NCI-H2029 (cell line): ENCODE measurements at places on chromosomes 11 and 22.

DNA sequence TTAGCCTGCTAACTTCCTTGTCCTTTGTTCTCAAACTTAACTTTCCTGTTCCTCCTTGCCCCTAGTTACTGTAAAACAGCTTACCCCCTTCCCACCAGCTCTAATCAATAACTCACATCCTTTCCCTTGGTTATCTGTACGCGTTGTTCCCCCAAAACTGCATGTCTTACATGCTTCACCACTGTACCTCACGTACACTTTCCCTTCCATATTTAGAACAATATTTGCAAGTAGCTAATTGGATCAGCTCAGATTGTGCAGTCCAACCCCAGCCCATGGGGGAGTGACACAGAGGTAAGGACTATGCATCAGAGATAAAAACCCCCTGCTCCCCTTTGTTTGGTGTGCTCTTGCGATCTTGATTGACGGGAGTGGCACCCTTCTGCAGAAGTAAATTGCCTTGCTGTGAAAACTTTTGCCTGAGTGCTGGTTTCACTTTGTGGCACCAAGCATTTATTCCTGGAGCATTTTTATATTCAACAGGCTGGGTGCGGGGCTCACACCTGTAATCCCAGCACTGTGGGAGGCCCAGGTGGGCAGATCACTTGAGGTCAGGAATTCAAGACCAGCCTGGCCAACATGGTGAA lies 30.9 kb downstream of the MIF start:
- DNase-seq, result no peak

GRCh38 chr22:17481424-17481823 lies 81.9 kb upstream of the SLC25A18 start:
- no peak for DNase-seq

- DNase-seq, result no peak
Observed at GRCh38 chr11:69894648-69895047, 75.4 kb upstream of the FGF3 start.

GRCh38 chr22:25762147-25762546 lies 20.2 kb downstream of the MYO18B start:
- DNase-seq, result no peak

GRCh38 chr11:118117790-118118601 lies 31.2 kb upstream of the SMIM35 start:
- no peak for DNase-seq

GRCh38 chr11:123405123-123405592 lies 24.9 kb upstream of the GRAMD1B start:
- DNase-seq, result no peak

GRCh38 chr11:36098087-36098486 lies 154.2 kb downstream of the LDLRAD3 start:
- no peak for DNase-seq

- DNase-seq, result no peak
Observed at GRCh38 chr11:134921938-134922337, 509.9 kb upstream of the B3GAT1 start.

DNA sequence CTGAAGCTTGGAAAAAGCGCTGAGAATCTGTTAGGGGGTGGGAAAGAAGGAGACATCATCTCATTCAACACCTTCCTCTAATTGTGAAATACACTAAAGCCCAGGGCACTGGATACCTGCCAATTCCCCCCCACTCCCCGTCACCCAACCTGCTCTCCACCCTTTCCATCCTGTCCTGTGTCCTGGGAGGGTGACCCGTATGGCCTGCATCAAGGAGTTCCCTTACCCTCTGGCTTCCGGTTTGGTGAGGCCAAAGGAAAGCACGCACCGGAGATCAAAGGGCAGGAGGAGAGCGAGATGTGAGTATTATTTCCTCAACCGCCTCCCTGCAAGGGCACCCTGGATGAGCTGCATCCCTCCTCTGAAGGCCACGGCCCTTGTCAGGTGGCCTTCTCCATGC lies 65.0 kb upstream of the PTPRJ start:
- DNase-seq, result no peak

DNA sequence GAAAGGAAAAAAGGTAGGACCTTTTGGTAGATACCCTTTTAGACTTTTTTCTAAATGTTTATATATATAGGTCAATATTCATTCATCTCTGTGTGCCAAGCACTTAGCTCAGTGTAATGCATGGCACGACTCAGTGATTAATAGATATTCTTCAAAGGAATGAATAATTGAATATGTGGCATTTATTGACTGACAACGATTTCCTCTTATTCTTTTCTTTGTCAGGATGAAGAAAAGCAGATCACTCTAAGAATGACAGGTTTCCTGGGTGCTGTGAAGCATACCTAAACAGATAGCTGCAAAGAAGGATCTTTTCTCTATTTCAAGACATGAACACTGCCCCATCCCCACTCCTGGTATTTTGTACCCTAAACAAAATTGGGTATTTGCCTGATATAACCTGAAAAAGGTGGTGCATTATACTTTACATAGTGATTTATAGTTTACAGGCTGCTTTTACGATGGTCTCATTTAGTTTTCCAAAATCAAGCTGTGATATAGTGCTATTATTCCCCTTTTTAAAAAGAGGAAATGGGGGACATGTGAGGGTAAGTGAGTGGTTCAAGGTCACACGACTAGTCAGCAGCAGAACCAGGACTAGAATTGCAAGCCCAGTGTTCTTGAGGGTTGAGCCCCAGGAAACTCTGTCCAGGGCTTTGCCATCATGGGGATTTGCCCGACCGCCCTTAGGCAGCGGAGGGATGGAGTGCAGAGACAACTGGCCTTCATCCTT lies 32.9 kb upstream of the CLMP start:
- no peak for DNase-seq

- DNase-seq, result no peak
Observed at GRCh38 chr11:118497831-118498230, 29.4 kb upstream of the TTC36 start.

DNA sequence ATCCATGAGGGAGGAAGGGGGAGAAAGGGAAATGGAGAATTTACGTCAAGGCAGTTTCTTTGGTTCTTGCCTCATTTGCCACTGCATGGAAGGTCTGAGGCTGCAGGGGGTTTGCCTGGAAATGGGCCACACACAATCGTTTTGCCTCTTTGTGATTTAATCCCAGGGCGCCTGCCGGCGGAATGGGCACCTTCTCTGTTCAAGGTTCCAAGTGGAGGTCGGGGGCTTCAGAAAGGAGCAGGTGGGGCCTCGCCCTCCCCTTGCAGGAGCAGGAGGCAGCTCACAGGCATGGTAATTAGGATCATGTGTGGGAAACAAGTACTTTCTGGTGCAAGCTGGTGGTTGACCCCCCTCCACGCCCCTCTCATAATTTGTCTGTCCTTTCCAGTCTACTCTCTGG lies 29.9 kb downstream of the MPPED1 start:
- DNase-seq, result no peak

- DNase-seq, result no peak
Observed at GRCh38 chr11:131503017-131503416, 132.6 kb downstream of the NTM start.

GRCh38 chr22:48719978-48720661 lies 1107.6 kb downstream of the BRD1 start:
- DNase-seq, result no peak

- no peak for DNase-seq
Observed at GRCh38 chr11:120126620-120127019, 11.3 kb downstream of the TRIM29 start.

DNA sequence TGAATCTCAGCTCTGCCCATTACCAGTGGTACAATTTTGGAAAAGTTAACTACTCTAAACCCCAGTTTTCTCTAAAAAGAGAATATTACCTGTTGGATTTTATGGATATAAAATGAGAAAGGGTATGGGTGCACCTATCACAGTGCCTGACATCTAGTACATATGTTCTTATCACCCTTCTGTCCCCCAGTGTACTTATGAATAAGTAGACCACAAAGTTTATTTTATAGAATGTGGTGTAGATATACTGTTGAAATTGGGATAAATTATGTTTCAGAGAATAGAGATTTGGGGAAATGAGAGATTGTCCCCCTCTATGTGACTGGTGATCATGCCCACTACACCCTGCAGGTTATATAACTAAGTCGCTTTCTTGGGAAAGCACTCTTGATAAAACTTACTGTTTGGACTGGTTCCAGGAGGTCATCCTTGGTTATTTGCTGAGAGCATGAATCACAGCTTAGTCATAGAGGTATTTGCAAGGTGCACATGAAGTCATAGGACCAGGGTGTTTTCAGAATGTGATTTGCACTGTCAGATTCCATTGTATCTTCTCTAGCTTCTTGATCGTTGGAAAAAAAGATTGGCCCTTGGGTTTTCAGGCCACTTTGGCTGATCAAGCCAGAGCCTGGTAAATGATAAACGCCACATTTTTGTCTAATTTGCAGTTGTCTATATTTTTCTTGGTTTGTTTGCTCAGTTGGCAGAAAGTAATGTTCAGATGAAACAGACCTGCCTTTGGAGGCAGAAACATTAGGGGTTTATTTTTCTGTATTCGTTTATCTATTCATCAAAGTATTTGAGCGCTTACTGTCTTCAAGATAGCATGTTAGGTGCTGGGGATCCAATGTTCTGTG lies 21.3 kb downstream of the STX3 start:
- no peak for DNase-seq

DNA sequence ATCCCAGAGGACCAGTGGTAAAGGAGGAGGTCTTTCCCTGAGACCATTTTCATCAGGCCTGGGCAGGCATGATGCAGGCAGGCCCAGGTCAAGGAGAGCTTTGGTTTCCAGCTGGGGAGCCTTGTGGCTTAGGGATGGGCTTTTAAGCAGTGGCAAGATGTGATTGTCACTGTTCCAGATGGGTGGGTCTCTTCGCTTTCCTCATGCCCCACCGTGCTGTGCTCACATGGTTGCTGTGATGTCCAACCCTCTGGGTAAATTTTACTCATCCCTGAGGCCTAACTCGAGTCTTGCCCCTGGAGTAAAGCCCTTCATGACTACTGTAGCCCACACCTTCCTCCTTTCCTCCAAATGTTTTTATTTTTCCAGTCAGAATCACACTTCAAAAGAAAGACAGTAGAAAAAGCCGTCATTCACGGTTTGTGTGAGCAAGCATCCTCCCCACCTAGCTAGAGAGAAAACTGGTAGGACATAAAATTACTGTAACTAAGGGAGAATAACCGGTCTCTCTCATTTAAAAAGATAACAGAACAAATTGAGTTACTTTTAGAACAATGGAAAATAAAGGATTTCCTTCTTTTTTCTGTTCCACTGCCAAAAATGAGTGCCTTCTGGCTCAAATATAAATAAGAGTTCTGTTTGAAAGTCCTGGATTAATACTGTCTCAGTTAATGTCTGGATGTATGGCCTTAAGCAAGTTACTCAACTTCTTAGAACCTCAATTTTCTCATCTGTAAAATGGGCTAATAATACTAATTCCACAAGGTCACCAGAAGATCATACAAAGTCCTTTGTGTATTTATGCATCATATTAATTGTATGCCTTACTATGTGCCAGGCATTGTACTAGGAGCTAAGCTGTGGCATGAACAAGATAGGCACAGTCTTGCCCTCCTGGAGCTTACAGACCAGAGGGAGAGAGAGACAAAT lies 84.9 kb downstream of the ME3 start:
- no peak for DNase-seq

GRCh38 chr22:31583861-31584485 lies 78.0 kb downstream of the PISD start:
- no peak for DNase-seq

DNA sequence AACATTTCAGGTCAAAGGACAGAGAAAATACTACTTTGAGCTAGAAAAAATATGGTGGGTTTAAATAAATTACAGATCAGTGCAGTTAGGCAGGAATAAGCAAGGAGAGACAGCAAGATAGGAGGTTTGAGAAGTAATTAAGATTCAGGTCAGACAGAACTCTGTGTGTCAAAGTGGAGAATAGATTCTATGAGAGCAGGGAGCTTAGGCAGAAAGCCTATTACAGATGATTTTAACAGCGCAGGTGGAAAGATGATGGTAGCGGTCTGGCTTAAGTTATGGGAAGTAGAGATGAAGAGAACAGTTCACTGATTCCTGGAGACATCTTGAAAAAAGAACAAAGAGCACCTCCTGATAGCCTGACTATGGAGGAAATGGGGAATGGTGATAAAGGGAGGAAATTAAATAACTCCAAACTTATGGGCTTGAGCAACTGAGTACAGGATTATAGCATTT lies 106.0 kb downstream of the APIP start:
- DNase-seq, result no peak

- DNase-seq, result no peak
Observed at GRCh38 chr11:112878033-112878601, 83.1 kb upstream of the NCAM1 start.

DNA sequence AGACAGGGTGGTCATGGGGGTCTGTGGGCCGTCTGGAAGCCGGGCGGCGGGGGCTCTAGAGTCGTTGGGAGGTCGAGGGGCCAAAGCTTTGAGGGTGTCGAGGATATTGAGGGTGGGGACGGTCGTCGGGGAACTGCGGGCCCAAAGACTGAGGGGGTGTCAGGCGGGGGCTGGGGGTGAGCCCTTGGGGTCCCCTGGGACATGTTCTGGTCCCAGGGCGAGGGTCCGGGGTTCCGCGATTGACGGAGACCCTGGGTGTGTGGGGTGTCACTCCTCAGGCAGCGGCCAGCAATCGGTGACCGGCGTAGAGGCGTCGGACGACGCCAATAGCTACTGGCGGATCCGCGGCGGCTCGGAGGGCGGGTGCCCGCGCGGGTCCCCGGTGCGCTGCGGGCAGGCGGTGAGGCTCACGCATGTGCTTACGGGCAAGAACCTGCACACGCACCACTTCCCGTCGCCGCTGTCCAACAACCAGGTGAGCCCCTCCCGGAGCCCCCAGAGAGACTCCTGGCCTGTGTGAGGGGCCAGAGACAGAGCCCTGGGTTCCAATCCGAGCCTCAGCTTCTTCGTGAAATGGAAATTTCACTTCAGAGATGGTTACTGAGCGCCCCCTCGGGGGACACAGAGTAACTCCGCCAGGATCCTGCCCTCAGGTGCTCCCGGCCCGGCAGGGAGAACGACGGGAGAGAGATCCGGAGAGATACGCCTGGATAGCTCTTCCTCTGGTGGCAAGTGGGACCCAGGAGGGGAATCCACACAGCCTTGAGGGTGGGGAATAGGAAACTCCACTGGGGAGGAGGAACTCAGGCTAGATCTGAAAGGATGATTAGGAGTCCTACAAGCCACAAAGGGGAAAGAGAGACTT lies 714 bp downstream of the SDF2L1 start:
- DNase-seq, result peak; percentile 23

DNA sequence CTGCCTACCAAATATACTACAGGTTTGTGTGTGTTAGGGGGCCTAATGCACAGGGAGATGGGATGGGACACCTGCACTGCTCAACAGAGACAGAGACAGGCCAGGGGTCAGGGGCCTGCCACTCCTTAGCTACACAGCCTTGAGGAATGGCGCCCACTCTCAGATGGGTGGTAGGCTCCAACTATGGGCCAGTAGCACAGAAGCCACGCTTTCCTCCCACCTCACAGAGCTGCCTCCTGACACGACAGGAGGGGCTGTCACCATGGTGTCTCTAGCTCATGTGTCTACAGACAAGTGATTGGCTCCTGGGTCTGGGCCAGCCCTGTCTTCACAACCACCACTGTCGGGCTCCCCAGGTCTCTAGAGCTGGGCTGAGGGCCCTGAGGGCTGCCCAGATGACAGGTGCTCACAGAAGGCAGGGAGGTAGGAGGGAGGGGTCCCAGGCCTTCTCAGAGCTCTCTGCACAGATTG lies 81.8 kb downstream of the DGCR2 start:
- DNase-seq, result no peak

- DNase-seq, result no peak
Observed at GRCh38 chr11:132559331-132560036, 972.8 kb downstream of the OPCML start.
